ENCODE measurements at places on chromosomes 2 and 18.

DNA sequence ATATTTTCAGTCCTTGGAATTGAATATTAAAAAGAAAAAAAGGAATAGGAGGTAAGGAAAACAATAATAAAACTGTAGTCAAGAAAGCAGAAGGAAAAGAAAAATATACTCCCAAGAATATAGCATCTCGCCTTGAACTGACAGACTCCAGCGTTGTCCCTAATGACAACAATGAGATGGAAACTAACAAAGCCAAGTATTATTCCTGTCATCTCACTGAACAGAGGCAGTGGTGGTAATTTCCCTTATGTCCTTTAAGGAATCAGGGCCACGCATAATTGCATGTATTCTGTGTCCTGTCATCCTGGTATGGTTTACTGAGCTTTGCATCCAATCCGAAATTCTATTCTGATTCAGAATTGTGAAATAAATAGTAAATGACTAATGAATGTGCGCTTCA is 158.9 kb downstream of the LRRTM4 start:
- DNase-seq: no peak

DNA sequence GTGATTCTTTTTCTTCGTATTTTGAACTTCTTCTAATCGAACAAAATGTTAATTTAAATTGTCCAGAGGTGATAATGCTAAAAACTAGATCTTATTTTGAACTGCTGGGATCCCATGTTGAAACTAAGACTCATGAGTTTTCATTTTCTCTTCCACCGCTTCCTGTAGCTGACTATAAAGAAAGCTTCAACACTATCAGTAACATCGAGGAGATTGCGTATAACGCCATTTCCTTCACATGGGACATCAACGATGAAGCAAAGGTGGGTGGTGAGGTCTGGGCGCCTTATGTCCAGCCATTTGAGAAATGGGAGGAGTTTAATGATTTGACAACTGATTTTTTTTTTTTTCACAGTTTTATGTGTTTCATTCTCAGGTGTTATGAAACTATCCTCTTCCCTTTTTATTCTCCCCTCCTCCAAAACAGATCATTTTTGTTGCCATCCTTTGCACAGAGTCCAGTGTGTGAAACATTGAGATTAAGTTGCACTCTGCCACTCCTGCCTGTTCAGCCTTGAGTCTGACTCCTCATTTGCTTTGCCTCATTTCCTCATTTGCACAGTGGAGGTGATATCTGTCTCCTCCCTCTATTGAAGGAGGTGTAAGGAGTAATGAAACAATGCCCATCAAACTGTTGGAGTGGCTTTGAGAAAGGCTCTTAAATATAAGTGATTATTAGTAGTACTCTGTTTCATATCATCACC is 13.8 kb downstream of the GRHL1 start:
- DNase-seq: no peak

- no peak for DNase-seq
Measured at GRCh38 chr2:189022492-189022891, 48.3 kb downstream of the COL3A1 start.

DNA sequence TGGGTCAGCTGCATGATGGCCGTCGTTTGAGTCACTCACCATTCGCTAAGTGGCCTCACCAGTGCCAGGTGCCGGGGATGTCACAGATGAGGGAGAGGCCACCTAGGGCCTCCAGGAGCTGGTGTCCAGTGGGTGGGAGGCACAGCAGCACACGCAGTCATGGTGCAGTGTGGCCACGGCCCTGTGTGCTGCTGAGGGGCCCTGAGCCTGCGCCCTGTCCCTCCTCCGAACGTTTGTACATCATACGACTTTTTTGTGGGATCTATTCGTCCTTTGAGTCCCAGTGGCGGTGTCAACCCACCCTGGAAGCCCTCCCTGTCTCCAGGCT is 30.1 kb upstream of the ODC1 start:
- DNase-seq: no peak

DNA sequence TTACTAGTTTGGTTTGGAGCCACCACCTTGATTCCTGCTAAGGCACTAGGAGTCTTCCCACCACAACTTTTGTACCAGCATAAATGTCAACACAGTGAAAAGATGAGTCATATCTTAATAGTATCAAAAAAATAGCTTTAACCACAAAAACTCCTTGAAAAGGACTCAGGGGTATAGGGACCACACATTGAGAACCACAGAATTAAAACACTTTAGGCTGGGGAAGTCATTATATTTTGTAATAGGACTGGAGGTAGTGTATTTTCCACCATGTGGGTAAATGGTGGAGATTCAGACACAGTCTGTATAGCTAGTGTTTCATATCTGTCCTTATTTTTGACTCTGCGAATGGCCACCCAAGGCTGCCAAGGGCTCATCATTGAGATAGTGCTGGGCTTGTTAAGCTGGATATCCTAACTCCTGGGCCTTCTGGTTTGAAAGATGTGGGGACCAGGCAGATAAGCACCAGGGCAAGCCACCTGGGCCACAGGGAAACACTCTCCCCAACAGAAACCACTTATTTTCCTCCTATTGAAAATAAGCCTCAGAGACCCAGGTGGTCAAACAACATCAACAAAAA is 19.1 kb upstream of the FHL2 start:
- DNase-seq: no peak

GRCh38 chr18:77116201-77117080 is 16.1 kb downstream of the MBP start:
- DNase-seq: no peak

Measured in GM12892 (cell line).